ENCODE measurements at places on chromosomes 6 and 20. TPM values are rescaled to one million over a fixed set of nuclear protein-coding genes. Genes with fewer than 3 reads are reported as not detected.

DNA sequence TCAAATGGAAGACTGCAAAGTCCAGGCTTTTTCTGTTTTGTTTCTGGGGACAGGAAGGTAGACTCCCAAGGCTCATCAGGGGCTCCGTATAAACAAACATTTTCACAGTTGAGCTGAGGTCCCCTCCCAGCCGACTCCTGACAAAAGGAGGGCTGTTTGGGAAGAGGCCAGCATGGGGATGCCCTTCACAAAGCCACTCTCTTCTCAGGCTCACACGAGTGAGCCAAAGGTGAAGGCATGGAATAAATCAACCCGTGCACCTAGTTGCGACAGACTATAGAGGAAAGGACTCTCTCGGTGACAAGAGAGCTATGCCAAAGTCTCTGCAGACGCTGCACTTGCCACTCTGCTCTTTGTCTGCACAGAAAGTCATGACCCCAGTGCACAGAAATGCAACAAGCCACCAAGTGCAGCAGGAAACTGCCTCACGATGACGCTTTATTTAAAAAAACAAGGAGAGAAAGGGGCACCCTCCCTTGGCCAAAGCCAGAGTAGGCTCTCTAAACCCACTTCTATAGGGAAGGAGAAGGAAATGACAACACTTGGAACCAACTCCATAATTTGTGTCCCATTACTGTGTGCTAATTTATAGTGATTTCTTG, 21.0 kb downstream of the JAG1 start:
- DNase-seq: no peak

Gene NDUFAF4
- polyA plus RNA-seq: 43.3 TPM

Gene BPHL
- polyA plus RNA-seq: 68.0 TPM

GRCh38 chr20:41234041-41234440, 83.5 kb downstream of the ZHX3 start:
- no peak for DNase-seq

- DNase-seq: no peak
Observed at GRCh38 chr6:36577301-36577700, 16.9 kb upstream of the SRSF3 start.

DNA sequence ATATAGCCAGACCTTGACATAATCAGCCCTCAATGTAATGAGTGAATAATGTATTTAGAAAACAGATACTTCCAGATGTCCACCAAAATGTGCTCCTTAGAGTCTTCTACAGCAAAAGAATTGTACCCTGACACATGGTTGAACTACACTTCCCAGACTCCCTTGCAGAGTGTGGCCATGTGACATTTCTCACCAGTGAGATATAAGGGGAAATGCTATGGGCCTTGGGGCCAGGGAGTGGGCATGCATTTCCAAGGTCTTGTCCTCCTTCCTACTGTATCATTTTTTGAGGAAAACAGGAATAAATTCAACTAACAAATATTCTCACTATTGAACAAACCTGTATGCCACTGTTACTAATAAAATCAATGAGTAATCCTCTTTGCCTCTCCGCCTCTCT, 211.4 kb upstream of the SMLR1 start:
- no peak for DNase-seq

- no peak for DNase-seq
Observed at GRCh38 chr20:37426106-37426505, 80.2 kb downstream of the SRC start.

Gene PAK5
- polyA plus RNA-seq: 0.51 TPM

Gene ELOVL2
- 8.2 TPM for polyA plus RNA-seq

Gene MTHFD1L
- polyA plus RNA-seq: 18.2 TPM

Gene ADGRF1
- polyA plus RNA-seq: 40.7 TPM
